H1 (cell line): ENCODE measurements at places on chromosomes 1 and 21.

DNA sequence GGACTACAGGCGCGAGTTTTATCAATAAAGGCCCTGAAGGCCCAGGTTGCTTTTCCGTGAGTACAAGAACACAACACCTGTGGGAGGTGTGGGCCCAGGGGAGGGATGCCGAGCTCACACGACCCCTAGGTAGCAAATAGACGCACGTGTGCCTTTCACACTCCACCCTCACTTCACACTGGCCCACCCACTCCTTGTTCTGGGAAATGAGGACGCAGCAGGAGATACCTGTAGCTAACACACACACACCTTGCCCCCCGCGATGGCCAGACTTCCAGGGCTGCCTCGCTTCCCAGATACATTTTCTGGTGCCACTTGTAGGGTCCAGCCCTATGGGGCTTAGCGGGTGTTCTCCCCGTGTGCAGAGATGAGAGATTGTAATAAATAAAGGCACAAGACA lies 4.3 kb upstream of the CCDC27 start:
- no peak for DNase-seq

- no peak for DNase-seq
Observed at GRCh38 chr1:168643152-168643551, 66.7 kb downstream of the XCL1 start.

- DNase-seq: no peak
Observed at GRCh38 chr21:18477043-18477442, 73.5 kb upstream of the TMPRSS15 start.

GRCh38 chr1:187465441-187465840 lies 636.7 kb downstream of the PLA2G4A start:
- DNase-seq: no peak

- no peak for DNase-seq
Observed at GRCh38 chr1:180950321-180950720, 37.6 kb downstream of the KIAA1614 start.

DNA sequence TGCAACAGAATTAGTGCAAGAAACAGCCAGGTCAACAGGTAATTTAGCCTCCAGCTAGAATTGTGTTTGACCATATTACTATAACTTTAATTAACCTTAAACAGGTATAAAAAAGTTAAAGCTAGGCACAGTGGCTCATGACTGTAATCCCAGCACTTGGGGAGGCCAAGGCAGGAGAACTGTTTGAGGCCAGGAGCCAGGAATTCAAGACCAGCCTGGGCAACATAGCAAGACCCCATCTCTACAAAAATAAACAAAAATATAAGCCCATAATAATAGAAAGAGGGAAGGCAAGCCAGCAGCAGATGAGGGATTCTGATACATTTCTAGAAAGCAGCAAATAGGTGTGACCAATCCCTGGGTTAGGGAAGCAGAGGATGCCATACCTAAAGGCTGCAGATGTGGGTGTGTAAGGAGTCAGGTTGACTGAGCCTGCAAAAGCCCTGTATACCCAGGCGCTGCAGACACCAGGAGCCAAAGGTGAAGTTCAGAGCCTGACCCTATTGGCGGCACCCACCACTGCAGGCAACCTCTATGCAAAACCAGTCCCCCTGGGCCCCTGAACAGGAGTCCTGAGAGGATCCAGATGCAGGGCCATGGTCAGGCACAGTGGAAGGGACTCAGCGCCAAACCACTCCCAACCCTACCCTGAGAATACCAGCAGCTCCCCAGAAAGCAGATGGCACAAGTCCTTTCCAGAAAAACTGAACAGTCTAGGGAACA lies 19.3 kb upstream of the LSS start:
- DNase-seq: no peak

- DNase-seq: no peak
Observed at GRCh38 chr1:230048322-230048721, 18.7 kb upstream of the GALNT2 start.

DNA sequence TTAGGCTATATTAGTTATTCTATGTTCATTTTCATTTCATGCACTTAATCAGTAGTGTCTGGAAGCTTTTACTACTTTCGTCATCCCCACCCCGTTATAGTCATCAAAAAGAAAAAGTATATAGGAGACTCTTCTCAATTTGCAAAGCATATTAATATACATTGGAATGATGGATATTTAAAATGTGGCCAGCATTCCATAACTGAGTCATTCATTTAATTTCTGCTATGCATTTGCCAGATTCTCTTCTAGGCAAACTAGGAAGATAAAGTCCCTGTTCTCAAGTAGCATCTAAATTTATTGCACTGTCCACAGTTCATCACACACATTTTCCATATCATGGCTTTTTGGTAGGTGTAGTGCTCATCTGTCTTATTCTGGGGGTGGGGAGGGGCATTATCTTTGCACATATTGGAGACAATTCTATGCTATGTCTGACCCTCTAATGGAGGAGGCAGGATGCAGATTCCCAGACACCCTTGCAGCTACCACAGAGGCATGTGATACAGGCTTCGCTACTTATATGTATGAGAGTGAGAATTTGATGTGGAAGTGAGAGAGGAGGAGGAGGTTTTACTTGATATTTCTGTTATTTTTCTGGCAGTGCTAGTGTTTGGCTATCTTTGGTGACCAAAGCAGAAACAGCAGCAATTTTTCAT lies 125.8 kb downstream of the CTH start:
- DNase-seq: no peak

GRCh38 chr1:163161337-163161736 lies 41.4 kb downstream of the RGS5 start:
- DNase-seq: no peak

DNA sequence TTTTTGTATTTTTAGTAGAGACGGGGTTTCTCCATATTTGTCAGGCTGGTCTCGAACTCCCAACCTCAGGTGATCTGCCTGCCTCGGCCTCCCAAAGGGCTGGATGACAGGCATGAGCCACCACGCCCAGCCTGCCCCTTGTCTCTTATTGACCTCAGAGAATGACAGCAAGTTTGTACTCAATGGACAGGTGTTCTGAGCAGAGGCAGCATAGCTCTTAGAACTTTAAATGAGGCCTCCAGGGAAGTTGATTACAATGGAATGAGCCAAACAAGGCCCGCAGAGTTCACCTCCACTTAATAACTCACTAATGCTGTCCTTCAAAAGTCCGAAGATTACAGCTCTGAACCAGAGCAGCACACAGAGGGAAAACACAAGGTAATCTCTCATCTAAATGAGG lies 10.9 kb downstream of the TMPRSS2 start:
- no peak for DNase-seq

DNA sequence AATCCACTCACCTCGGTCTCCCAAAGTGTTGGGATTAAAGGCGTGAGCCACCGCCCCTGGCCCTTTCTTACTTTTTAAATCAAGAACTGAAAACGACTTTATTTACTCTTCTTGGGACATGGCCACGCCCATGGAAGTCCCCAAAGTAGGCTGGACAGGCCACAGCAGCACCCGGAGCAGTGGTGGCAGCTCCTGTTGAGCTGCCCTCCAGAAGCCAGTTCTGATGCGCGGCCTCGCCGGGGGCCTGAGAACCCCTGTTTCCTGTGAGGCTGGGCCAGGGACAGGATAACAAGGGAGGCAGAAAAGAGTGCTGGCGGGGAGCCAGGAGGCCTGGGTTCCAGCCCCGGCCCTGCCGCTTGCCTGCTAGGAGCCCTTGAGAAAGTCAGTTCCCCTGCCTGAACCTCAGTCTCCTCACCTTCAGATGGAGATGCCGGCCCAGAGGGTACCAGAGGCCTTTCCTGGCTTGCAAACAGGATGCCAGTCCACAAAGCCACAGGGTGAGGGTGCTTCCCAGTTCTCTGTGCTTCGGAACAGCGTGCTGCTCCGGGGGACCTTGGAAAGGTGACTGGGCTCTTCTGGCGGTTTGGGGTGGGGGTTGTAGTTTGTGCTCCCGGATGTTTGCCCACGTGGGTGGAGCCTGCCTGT lies 59.4 kb downstream of the RUNX3 start:
- no peak for DNase-seq

DNA sequence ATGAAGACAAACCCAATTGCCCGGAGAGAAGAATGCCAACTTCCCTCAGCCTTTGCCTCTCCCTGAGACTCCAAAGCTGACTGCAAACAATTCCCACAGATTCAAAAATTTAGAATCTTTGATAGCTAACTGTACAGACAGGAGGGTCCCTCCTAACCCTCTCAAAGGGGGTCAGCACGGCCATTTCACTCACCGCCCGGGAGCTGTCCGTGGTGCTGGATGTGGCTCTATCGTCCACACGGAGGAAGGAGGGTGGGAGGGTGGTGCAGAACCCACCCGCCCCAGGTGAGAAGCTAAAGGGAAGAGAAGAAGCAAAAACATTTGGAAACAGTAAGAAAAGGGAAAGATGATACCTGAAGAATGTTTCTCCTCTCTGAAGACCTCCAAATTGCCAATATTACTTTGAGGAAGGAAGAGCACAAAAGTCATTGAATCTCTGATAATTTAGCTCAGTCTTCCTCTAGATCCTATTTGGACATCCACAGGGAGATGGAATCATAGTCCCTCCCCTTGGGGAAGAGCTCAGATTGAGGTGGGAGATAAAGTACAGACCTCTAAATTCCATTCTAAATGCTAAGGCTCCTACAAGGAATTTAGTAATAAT lies 45.6 kb downstream of the RHBG start:
- no peak for DNase-seq

- DNase-seq: no peak
Observed at GRCh38 chr1:55146781-55147180, 68.4 kb downstream of the USP24 start.

DNA sequence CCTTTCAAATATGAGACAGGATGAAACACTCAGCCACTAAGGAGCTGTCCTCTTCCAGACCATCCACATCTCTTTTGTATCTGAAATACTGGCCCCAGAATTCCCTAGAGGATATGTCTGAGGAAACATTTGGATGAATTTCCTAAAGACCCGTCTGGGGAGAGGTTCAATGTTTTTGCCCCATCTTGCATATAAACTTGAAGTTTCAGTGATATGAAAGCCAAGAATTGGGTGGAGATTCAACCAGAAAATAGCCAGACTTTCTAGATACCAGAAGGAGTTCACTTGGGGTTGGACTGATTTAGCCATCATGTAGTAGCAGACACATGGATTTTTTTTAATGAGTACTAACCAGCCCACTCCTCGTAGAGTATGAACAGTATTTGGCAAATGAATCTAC lies 182.0 kb downstream of the PLPP3 start:
- DNase-seq: no peak

DNA sequence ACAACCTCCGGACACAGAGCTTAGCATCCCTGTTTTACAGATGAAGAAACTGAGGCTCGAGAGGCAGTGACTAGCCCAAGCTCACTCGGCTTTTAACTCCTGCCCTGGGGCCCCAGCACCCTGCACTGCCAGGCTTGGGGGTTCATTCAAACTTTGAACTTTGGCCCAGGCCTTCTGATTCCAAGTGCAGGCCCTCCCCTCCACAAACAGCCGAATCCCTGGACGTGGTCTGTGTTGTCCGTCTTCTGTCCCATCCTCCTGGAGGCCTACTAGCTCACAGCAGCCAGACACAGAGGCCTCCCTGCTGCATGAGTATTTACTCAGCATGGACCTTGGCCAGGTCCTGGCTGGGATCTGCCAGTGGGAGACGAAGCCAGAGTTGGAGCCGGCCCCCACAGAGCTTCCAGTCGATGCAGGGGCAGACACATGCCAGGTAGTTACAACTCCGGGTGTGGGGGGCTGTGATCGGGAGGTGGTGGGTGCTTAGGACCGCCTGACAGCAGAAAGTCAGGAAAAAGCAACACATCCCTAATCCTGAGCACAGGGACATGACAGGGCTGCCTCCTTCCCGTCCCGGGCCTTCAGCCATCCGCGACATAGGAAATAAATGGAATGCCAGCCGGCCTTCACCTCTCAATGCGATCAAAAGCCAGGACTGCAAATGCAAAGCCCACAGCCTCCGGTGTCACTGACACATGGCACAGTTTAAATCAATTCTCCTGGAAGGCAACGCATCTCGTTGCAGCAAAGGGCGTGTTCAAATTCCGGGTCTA lies 7.4 kb downstream of the IFFO2 start:
- DNase-seq: no peak
